NCI-H446 (cell line): ENCODE measurements at places on chromosomes 3 and 15.

GRCh38 chr3:125654526-125654925, 59.2 kb upstream of the OSBPL11 start:
- no peak for DNase-seq

DNA sequence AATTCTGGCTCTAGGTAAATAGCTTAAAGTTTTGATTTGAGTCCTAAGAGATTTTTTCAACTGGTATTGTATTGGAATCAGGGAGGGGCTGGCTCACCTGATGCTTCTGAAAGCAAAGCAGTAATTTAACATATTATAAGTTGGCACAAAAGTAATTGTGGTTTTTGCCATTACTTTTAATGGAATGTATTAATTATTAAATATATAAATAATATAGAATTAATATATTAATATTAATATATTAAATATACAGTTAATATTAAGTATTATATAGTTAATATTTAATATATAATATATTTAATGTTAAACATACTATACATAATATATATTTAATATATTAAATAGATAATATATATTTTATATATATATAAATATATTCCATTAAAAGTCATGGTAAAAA, 10.4 kb downstream of the RSRC1 start:
- no peak for DNase-seq

DNA sequence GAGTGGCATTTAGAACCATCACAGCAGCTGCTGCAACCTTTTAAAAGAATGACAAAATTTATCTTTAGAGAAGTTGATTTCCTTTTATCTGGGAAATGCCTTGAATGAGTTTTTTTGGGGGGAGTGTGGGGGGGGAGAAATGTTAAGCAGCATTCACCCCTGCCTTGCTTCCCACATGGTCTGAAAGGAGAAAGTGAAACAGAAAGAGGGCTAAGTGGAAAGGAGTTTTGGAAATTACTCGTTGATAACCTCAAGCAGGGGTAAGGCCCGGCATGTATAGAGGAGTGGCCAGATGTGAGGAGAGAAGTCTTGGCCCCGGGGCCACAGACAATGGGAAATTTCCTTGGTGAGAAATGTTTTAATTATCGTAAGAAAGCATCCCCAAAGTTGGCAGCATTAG, 23.5 kb downstream of the B3GALNT1 start:
- DNase-seq: no peak

DNA sequence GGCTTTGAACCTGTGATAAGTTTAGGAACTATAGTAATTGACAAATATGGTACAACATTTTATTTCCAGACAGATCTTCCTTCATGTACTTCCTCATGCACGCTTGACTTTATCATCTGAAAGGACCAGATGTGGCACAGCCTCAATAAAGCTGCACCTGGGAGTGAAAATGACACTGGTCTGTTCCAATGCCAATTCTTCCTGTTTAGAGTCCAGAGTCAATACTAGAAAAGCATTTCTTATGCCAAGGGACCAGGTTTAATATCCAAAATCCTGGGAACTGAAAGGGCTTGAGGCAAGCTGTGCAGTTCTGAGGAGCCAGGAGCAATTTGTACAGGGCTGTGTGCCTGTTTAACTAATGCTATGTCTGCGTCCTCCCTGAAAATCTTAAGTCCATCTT, 15.3 kb downstream of the DPH6 start:
- DNase-seq: no peak

DNA sequence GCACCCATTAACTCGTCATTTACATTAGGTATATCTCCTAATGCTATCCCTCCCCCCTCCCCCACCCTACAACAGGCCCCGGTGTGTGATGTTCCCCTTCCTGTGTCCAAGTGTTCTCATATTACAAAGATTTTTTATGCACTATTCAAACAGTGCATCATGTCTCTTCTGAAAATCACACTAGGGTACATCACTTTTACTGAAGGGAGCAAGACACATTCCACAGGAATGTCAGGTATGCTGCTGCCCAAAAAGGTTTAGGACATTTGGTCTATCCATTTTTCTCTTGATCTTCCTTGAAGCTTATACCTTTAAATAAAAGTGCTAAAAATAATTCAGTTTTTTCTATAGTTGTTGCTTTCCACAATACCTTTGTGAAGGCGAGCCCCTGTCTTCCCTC, 9.2 kb upstream of the EPHA3 start:
- DNase-seq: no peak

DNA sequence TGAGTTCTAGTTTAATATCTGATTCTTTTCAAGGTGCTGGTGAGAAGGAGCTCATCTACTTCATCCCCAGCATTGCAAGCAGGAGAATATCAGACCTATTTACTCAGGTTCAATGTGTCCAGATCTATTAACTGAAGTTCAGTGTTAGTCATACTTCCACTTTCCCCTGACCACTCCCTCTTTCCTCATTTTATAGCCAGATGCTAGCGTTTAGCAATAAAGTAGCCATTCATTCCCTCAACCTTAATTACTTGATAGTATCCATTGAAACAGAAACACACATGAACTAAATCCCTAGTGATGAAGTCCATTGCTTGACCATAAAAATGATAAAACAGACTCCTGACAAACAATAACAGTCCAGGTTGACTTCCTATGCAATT, 60.0 kb downstream of the RPL22L1 start:
- DNase-seq: no peak

- no peak for DNase-seq
These were observed 179.4 kb upstream of the DPH6 start for GRCh38 chr15:35725353-35725752.

DNA sequence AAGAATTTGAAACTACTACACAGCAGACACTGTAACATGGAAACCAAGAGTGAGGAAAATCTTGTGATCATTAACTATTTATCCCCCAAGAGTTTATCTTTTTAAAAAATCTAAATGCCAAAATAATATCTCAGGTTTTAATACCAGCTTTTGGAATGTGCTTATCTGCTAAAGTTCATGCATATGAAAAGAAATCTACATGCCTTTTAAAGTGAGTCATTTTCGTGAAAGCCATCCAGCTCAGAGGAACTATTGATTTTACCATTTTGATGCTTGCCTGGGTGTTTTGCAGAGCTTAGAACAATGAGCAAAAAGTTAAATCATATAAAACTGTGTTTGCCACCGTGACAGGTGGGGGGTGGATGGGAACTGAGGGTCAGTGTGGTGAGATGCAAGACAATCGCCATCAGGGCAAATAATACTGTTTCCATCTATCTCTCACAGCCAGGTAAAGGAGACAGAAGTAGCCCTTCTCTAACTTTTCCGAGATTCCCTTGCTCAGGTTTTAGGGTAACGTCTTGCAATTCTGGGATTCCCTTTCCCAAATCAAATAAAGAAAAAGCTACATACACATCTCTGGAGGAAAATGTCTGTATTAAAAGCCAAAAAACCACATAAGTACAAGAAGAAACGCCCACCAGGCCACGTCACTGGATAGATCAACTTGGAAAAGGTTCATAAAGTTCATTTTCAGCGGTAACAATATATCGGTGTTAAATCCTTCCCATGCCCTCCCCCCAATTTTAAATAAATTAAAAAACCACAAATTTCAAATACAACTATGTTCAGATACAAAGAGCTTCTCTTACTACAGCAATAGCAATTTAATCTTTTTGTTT, 2.0 kb downstream of the TMEM158 start:
- DNase-seq: no peak

GRCh38 chr3:181554233-181554765, 157.4 kb upstream of the SOX2 start:
- no peak for DNase-seq

- DNase-seq: no peak
These were observed 236.4 kb downstream of the PDCD6IP start for GRCh38 chr3:34034840-34035239.

DNA sequence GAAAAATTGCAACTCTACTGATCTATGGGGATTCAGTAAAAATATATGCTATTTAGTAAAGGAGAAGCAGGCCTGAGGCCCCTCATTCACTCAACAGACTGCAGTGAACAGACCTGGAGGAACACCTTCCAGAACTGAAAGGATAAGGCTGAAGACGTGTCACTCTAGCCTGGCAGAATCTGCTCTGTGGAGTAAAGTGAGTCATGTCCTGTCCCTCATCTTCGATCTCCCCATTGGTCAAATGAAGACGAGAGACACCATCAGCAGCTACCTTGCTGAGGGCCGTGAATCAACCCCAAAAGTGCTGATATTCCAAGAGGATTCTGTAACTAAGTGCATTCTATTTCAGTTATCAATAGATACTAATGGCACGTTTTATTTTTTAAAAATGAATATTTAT, 359.7 kb downstream of the FGF12 start:
- no peak for DNase-seq

DNA sequence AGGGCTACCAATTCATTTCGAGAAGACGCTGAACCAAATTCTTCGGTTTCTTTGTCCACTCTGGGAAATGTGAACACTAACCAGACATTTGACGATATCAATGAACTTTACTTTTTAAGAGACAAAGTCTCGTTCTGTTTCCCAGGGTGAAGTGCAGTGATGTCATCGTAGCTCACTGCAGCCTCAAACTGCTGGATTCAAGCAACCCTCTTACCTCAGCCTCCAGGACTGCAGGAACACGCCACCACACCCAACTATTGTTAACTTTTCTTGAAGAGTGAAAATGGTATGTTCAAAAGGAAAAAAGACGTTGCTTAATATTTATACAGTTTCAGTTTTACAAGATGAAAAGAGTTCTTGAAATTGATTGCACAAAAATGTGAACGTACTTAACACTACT, 30.6 kb downstream of the MB21D2 start:
- DNase-seq: no peak

DNA sequence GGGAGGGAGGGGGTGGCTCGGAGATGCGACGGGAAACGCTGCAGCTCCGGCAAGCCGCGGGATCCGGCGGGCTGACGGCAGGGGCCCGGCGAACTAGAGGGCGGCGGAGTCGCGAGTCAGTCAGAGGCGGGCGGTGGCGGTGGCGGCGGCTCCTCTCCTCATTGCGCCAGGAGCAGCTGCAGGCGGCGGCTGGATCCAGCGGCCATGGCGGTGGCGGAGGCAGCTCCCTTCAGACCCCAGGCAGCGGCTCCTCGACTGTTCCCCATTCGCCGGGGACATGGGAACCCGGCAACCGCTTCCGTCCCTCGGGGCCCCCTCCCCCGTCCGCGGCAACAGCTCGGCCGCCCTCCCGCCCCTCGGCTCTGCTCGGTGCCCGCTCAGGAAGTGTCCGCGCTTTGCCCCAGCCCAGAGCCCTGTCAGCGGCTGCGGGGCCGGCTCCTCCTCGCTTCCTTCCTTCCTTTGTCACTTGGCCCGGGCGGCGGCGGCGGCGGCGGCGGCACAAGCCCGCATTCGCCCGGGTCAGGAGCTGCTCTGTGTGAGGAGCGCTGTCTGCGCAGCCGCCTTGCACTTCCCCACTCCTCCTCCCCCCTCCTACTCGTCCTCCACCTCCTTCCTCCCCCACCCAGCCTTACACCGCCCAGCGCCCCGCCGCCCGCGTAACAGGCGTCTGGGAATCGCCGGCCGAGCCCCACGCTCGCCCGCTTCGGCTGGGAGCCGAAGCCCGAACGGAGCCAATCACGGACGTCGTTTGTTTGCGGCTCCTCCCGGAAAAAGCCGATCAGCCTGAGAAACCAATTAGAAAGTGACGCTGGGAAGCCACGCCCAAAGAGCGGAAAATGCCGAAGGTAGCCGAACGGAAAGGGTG, at the start of gene GSK3B:
Gene GSK3B (minus strand): TSS at position 537 of the 865 bp plus-strand sequence. CDS start 1,013 bp downstream, outside the sequence.
- peak; percentile 78 for DNase-seq

GRCh38 chr15:52113235-52113634, 660 bp upstream of the BCL2L10 start:
- no peak for DNase-seq

- no peak for DNase-seq
These were observed 15.8 kb downstream of the PATL2 start for GRCh38 chr15:44695294-44695693.

- DNase-seq: no peak
These were observed 5.6 kb downstream of the GABRB3 start for GRCh38 chr15:26767169-26767670.

DNA sequence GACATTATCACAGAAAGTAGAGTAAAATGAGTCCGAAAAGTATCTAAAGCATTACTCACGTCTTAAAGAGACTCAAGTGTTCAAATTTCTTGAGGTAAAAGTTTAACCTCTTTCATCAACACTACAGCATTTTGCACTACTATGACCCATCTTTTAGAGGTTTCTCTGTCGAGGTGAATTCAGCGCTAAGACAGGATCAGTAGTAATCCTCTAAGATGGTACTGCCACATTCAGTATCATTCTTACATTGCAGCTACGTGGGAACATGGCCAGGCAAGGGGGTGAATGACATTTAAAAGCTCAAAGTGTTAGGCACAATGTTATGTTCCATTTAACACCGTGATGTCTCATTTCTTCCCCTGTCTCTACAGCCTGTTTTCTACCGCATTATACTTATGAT, 210.8 kb downstream of the FMN1 start:
- no peak for DNase-seq

- no peak for DNase-seq
These were observed 187.1 kb downstream of the FMN1 start for GRCh38 chr15:33007303-33007855.

DNA sequence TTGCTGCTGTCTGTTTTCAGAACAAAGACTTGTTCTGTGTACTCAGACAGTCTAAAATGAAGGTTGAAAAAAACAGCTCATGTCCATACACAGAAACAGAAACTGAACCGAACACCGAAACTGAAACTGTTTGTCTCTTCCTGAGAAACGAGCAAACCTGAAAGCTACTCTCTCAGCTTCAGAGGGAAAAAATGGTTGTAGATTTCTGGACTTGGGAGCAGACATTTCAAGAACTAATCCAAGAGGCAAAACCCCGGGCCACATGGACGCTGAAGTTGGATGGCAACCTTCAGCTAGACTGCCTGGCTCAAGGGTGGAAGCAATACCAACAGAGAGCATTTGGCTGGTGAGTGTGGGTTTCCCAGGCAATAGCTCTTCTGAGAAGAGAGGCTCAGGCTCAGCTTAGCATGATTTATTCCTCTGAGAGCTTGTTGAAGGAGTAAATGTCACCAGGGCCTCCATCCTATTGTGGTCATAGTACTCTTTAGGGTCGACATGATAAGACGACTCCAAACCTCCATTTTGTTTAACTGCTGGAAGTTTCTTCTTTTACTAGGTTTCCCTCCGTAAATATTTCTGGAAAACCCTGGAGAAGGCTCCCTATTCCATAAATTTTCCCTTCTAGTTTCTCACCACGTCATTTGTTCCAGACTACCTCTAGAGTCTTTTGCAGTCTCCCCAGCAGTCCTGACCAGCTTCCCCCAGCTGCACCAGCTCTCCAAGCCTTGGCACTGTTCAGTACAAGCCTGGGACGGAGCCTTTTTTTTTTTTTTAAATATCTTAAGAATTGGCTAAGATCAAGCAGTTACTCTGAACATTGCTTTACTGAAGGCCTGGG, at the start of gene RTP4:
Gene RTP4 (plus strand): TSS at position 135 of the 838 bp plus-strand sequence. CDS start 57 bp downstream, at position 192.
- no peak for DNase-seq

DNA sequence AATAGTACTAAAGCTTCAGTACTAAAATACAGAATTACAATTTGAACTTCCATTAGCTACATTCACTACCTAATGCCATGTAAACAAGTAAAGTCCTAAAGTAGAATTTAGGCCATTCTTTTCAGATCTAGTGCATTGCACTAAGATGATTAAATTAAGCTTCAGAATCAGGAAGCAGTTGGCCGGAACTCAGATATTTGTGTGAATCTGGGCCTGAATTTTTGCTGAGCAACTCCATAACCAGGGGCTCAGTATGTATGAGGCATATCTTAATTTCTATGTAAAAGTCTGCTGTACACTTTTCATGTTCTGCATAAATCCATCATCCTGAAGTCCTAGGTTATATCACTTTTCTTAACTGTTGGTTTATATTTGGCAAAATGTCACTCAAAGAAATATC, 246.4 kb downstream of the RBMS3 start:
- DNase-seq: no peak

- no peak for DNase-seq
These were observed 6.4 kb downstream of the AAGAB start for GRCh38 chr15:67248011-67248505.

GRCh38 chr3:151439652-151440125, 21.2 kb downstream of the IGSF10 start:
- peak; percentile 29 for DNase-seq

GRCh38 chr3:187954873-187955586, 198.9 kb upstream of the LPP start:
- no peak for DNase-seq
